ENCODE measurements at places on chromosomes 5 and 9.

DNA sequence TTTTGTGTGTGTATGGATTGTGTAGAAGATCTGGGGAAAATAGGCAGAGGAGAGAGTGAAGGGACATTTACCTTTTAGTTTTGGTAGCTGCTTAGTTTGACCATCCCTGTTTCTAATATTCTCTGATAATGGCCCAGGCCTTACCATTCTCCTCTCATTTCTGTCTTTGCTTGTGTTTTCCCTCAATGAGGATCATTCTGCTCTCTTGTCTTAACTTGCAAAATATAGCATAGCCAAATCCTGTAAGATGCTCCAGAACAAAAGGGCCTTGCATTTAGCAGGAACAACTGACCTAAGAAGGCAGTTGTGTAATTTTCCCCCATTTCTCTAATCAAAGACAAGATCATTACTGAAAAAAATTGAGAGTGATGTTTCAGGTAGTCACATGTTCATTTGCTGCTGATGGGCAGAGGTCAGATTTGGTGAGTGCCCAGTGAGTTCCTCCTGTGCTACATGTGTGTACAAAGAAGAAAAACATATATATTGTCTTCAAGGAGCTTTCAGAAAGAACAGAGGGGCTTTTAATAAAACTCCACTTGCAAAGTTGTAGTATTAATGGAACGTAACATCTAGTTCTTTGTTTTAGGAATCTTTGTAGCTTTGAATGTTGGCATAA, 139.5 kb downstream of the KDM4C start:
- DNase-seq, result no peak

DNA sequence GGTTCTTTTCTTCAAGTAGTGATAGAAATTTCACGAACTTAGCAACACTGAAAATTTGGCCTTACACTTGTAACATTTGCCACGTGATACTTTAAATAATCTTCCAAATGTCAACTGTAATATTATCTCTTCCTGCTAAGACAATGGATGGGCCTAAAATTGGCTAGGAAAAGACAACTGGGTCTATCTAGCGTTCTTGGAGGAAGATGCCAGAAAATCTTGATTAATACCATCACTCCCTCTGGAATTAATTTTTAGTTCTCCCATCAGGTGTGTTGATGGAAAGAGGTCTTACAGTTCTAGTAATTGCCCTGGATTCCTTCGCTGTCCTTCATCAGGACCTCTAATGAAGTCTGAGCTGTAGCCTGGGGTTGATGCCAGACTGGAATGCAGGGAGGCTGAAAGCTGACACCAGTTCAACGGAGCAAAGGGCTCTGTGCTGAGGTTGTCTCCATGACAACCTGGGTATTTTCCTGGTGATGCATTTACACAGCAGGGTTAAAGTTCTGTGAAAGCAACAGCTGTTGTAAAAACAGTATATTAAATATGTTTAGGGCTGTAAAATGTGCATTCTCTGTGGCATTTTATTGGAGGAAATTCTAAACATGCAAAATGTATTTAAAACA, 92.3 kb downstream of the GAS1 start:
- DNase-seq, result no peak

- no peak for DNase-seq
These were observed 26.7 kb upstream of the LPCAT1 start for GRCh38 chr5:1550287-1551076.

DNA sequence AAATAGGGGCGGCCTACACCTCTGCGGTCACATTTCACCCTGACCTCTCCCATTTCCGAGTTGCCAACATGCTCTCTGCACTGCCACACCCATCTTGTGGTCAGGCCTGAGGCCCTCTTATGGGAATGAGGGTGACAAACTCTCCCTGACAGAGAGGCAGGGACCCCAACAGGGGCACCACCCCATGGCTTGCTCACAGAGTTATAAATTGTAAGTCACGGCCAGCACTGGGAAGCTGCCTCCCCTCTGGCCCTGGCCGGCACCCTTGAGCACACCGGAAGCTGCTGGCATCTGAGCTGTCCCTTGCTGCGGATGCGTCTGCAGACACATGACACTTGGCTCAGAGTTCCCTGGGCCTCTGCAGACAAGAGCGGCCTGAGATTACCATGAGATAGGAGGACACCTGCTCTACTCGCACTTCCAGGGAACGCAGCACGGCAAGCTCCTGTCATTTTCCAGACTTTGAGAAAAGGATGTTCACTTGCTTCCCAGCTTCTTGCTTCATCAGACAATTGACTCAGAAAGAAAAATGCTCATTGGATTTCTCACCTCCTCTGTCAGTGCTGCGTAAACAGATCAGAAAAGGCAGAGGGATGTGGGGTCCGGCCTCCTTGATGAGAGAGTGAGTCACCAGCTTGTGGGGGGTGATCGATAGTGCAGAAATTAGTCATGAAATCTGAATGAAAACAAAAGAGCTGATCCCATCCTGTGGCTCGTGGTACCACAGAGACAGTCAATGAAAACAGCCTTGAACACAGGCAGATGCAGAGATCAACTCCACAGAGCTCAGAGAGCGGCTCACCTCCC, 269.8 kb downstream of the SYK start:
- DNase-seq, result no peak

DNA sequence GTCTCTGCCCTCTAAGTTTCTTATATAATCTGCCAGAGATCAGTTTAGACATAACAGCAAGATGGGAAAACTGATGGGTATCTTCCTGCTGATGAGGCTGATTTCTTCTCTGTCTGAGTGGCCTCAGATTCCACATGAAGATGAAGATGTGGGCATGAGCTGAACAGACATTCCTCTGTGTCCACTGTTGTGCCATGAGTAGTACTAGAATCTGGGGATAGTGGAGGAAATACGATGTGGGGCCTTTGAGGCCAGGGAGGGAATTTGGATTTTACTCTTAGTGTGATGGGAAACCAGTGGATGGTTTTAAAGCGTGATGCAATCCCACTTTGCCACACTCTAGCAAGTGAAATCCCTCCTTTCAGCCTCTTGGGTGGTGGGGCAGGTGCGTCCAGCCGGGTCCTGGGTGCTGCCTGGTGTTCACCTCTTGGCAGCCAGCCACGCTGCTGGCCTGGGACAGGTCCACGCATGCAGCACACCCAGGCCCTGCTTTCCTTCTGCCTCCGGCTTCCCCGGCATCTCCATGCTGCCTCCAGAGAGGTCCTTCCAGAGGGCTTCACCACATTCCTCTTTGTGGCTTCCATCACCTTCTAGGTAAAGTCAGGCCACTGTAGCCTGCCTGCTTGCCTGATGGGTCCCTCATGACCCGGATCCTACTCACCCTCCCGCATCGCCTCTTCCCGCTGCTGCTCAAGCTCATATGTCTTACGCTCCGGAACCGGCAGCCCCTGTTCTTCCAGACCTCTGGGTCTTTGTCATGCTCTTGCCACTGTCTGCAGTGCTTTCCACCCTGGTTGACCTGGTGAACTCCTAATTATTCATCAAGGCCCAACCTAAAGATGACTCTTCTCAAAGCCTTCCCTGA, 28.1 kb upstream of the SH3PXD2B start:
- no peak for DNase-seq

- DNase-seq, result no peak
These were observed 1.3 kb downstream of the ARSB start for GRCh38 chr5:78983601-78984438.

GRCh38 chr5:174073122-174073660, 27.7 kb downstream of the NSG2 start:
- DNase-seq, result no peak

- no peak for DNase-seq
These were observed 47.5 kb upstream of the SH3PXD2B start for GRCh38 chr5:172501708-172502320.

DNA sequence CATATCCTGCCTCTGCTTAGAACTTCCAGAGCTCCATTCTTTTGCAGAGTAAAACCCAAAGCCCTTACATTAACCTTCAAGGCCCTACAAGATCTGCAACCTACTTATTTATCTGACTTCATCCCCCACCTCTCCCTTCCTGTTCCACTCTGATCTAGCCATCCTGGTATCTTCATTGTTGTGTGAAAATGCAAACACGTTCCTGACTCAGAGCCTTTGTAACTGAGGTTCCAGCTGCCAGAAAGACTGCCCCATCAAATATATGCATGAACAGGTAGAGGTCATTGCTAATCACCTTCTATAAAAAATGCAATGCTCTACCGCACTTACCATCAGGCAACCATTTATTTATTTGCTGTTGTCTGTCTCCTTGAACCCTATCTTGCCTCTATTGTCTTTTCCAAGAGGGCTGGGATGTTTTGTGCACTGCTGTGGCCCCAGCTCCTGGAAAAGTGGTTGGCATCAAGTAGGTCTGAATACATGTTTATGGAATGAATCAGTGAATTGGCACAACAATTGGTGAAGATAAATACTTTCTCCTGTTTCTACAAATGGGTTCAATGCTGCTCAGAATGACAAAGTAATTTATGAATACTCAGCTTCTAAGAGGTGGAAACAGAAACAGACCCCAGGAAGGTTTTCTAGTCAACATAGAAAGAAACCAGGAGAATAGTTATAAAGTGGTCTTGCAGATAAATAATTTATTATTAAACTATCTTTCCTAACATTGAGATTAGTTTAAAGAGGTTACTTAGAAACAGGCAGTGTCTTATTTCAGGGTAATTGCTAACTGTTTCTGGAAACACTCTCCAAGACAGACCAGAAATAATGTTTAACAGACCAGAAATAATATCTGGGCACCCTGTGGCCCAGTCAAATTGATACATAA, 230.6 kb upstream of the CD180 start:
- DNase-seq, result no peak

- DNase-seq, result no peak
These were observed 71.8 kb upstream of the NFIL3 start for GRCh38 chr9:91495450-91495849.

- DNase-seq, result no peak
These were observed 3.2 kb downstream of the PPARGC1B start for GRCh38 chr5:149733129-149733900.

DNA sequence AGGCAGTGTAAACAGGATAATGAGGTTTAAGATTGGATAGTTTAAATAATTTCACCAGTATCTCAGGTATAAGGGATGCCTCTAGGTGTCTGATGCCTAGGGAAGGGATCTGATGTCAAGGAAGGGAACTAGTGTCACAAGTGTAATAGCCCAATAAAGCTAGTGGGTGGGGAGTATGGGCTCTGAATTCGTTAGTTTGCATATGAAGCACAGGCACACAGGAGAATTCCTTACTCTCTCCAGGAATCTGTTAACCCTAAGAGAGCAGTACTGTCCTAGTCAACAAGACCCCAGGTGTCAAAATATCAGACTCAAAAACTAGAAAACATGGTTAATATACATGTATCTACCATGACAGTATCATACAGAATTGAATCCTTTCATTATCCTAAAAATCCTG, 352.5 kb upstream of the CYLC2 start:
- DNase-seq, result no peak

GRCh38 chr5:2509527-2509926, 241.9 kb downstream of the IRX2 start:
- no peak for DNase-seq

DNA sequence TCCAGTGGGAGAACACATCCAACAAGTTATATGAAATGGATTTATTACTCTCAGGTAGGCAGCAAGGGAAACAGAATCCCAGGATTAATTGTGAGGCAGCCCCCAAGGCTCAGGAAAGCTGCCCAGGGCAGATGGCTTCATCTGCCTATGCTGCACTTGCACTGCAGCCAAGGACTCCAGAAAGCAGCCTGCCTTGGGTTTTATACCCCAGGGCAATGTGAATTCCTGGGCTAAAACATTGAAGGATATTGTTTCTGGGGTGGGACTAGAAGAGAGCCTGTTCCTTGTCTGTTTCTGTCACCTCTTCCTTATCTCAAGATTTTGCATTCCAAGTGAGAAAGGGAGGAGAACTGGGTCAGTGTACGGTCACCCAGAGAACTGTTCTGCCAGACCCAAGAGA, 8.8 kb upstream of the CCL27 start:
- DNase-seq, result no peak

DNA sequence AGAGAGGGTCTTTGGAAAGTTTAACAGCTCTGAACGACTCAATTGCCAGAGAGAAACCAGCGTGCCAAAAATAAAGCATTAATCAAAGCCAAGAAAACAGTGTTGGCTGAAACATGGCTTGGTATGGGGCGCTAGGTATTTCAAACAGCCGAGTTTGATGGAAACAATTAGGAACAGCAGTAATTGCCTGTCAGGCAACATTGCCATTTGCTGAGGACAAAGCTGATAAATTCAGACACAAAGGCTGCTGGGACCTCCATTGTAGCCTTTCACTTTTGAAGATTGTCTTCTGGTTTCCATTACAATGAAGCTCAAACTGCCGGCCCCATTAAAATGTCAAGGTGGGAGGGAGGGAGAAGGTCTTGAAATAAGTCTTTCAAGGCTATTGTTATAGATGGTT, 125.4 kb upstream of the SPDL1 start:
- DNase-seq, result no peak

- DNase-seq, result no peak
These were observed 149.6 kb upstream of the C9orf72 start for GRCh38 chr9:27722866-27723265.

- no peak for DNase-seq
These were observed 23.2 kb downstream of the TMEM174 start for GRCh38 chr5:73196201-73196600.

GRCh38 chr9:112059966-112060320, 115.2 kb downstream of the SUSD1 start:
- no peak for DNase-seq

DNA sequence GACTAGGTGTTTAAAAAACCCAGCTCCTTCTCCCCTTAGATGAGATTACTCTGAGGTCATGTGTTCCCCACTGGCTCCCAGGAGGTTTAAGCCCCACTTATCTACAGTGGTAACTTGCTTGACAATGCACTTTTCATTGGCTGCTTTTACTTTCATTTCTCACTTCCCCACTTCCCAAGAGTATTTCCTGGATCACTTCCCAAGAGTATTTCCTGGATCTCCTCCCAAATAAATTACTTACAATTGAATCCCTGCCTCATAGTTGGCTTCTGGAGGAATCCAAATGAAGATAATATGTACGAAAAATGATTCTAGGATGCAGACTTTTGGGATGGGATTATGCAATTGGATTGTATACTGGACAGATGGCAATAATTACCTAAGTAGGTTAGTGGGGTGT, 47.1 kb upstream of the CHSY3 start:
- no peak for DNase-seq

DNA sequence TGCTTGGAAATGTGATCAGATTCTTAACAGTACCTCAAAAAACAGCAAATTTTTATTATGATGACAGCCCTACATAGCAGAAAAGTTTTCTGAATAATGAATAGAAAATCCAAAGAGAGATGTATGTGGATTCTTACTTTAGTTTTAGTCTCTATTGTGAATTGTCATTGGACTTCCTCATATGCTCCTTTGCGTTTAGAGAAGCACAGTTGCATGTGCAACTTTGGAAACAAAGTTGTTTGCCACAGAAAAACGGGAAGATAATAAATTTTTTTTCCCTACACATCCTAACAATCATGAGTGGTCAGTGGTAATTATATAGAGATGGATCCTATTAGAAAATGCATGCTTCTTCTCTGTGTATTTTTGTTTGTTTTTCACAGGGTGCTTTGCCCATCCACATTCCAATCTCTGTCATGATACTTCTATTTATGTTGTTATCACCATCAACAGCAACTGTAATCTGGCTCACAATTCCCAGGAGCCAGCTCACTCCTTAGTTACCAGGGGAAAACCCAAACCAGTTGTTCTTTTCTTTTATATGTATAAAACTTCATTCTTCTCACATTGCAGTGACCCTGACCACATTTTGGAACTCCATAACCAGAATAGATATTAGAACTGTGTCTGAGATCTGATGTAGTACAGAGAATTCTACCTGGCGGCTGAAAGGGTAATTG, 118.7 kb downstream of the NDUFS4 start:
- no peak for DNase-seq

- DNase-seq, result no peak
These were observed at the start of gene ARSI for GRCh38 chr5:150302301-150303069. Gene ARSI (minus strand): TSS chr5:150302905. CDS start chr5:150302373, 532 bp downstream.

All from esophagus squamous epithelium (tissue), 5 donors.